ENCODE measurements at places on chromosomes 7 and 10. TPM values are rescaled to one million over a fixed set of nuclear protein-coding genes. Genes with fewer than 3 reads are reported as not detected.

DNA sequence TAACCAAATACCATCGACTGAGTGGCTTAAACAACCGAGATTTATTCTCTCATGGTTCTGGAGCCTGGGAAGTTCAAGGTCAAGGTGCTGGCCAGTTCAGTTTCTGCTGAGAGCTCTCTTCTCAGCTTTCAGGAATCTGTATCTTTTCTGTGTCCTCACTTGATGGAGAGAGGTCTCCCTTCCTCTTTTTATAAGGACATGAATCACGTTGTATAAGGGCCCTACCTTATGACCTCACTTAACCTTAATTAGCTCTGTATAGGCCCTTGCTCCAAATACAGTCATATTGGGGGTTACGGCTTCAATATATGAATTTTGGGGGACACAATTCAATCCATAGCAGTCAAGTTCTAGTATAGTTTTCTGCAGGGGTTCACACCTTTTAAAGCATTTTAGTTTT is 135.2 kb upstream of the ADO start:
- DNase-seq, result no peak

SH2D4B gene
- total RNA-seq, result 0.22 TPM

MRPL43 gene
- total RNA-seq, result 136 TPM

DNA sequence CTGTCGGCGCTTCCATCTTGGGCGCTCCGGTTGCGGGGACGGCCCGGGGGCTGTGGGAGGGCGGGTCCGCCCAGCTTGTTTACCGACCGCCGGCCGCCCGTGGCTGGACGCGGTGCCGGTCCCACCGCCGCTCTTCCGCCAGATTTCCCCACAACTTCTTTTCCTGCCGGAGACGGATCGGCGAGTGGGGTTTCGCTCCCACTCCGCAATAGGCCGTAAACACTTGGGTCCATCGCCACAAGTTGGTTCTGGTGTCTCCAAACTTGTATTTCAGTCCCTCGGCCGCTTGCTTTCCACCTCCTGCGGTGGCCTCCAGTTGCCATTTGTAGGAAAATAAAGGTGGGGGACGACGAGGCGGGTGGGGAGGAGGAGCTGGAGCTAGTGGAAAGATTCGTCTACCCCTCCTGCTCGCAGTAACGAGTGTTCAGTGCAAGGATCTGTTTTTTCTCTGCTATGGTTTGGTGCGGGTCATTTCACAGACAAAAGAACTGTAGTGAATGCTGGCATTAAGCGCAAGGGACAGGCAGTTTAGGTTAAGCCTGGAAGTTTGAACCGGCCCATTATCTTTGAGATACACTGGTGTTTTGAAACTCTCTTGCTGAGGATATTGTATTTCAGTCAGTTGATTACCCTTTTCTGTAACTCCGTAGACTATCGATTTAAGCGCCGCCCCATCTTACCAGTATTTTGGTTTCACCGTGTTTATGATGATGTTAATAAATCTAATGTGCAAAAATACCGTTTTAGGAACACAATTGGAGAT is 24.3 kb upstream of the ZRANB1 start:
- DNase-seq, result no peak

DNA sequence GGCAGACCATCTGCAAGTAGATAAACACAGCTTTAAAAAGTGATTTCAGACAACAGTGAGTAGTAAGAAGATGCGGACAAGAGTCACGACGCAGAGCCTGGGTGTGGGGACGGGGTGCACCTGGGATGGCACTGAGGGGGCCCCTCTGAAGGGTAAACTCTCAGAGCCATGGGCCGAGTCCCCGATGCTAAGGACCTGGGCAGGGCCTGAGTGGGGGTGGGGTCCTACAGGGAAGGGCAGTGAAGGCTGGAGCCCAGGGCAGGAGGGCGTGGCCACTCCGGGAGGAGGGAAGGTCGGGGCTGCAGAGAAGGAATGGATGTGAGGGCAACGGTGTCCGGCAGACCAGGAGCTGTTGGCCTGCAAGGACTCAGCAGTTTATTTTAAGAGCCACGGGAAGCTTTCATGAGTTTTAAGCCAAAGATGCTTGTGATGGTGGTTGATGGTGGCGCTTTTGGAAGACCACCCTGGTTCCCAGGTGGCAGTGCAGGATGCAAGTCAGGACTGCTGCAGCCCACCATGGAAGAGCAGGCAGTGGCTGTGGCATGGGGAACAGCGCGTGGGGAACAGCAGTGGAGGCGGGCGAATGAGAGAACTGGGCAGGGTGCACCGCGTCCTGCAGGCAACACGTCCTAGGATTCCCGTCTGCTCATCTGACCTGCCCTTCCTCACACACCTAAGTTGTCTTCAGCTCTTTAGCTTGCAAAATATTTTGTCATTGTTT is 296.8 kb downstream of the DNAJB6 start:
- no peak for DNase-seq

DNA sequence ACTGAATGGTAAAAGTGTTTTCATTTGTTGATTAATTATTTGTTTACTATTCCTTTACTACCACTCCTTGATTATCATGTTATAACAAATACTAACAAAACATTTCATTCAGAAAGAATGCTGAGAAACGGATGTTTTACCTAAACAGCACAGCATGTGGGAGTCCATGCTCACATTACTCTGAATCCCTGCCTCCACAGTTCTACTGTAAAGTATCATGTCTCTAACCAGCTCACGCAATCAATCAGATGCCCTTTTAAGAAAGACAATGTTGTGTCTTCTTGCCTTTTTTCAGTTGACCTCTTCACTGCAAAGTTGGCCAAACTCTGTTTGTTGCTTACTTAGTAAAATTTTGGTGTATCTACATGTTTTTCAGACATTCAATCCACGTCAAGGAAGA is 232.5 kb upstream of the MDFIC start:
- no peak for DNase-seq

LBX1 gene
- not detected for total RNA-seq

GRCh38 chr10:47088656-47089354 is 177.6 kb downstream of the PTPN20 start:
- DNase-seq, result no peak

- no peak for DNase-seq
Observed at GRCh38 chr7:108293149-108293612, 163.0 kb upstream of the LAMB4 start.

EPO gene
- 0.30 TPM for total RNA-seq

GRCh38 chr10:3777981-3778691 is 6.9 kb downstream of the KLF6 start:
- DNase-seq, result no peak

- DNase-seq, result no peak
Observed at GRCh38 chr7:1716263-1717094, 46.4 kb downstream of the ELFN1 start.

DNA sequence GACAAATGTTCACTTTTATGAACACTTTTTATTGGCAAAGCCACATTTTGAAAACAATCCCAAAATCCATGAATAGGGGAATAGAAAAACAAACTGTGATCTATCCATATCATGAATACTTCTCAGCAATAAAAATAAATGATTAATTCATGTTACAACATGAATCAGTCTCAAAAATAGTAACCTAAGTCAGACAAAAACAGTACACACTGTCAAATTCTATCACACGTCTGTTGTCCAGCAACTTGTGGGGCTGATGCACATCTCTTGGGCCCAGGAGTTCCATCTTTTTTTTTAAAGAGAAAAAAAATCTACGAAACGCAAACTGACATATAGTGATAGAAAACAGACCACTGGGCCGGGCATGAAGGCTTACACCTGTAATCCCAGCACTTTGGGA is 71.0 kb downstream of the LARP4B start:
- DNase-seq, result no peak

DNA sequence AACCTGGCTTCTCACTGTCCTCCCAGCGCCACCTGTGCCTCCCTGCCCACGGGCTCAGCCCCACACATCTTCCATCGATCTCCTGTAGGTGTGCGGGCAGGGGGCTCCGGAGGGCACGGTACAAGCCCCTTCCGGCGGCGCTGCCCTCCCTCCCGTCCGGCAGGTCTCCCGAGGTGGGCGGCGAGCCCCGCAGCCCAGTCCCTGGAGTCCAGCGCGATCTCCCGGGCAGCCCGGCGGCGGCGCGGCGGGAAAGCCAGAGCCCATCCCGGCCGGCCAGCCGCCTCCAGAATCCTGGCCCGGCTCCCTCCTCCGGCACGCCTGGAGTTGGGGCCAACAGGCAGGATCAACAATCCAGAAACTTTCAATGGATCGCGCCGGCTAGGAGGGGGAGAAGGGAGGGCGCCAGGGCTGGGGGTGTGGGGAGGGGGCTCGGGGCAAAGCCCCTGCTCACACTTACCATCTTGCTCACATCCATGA is 100.1 kb downstream of the HIP1 start:
- no peak for DNase-seq

- DNase-seq, result no peak
Observed at GRCh38 chr7:93142127-93142526, 6.1 kb downstream of the SAMD9L start.

GRCh38 chr7:1944619-1945210 is 274.6 kb downstream of the ELFN1 start:
- no peak for DNase-seq

Measured in HCT116 (cell line).